ENCODE measurements at places on chromosomes 5 and 9. TPM values are rescaled to one million over a fixed set of nuclear protein-coding genes. Genes with fewer than 3 reads are reported as not detected.

Gene SPATA31E1
- total RNA-seq = not detected

Gene LRRC26
- total RNA-seq = not detected

Gene F2RL1
- total RNA-seq = 3.9 TPM

Gene PHF24
- 0.47 TPM for total RNA-seq

Gene NUTM2G
- not detected for total RNA-seq

Gene NDST1
- 59.3 TPM for total RNA-seq

Gene PPP2R2B
- total RNA-seq = 1.3 TPM

Gene SPINK1
- total RNA-seq = not detected

Gene LRRC70
- 2.2 TPM for total RNA-seq

Gene ST6GALNAC6
- total RNA-seq = 56.7 TPM

Gene KCNMB1
- 6.0 TPM for total RNA-seq

Gene DPM2
- 14.7 TPM for total RNA-seq

Gene ACER2
- 3.0 TPM for total RNA-seq

Gene SPATA31A3
- not detected for total RNA-seq

Gene KIF12
- total RNA-seq = not detected

Gene TXNDC8
- not detected for total RNA-seq

Gene SMIM33
- not detected for total RNA-seq

Gene PCDHB2
- total RNA-seq = 3.1 TPM

Gene MOCS2
- total RNA-seq = 64.4 TPM

Gene NADK2
- 31.6 TPM for total RNA-seq

Gene LCN2
- 0.38 TPM for total RNA-seq

Gene CCL28
- total RNA-seq = 1.6 TPM

Gene IL6ST
- 204 TPM for total RNA-seq

Gene SGCD
- 58.5 TPM for total RNA-seq

Gene NIPAL4
- total RNA-seq = 0.12 TPM

Gene ITK
- 1.6 TPM for total RNA-seq

Gene DOLPP1
- 4.5 TPM for total RNA-seq

Gene PITX1
- total RNA-seq = not detected

Gene BSPRY
- 1.6 TPM for total RNA-seq

Gene GPR21
- 0.55 TPM for total RNA-seq

Data from left cardiac atrium (tissue), 4 donors.